ENCODE measurements at places on chromosomes 4 and X.

DNA sequence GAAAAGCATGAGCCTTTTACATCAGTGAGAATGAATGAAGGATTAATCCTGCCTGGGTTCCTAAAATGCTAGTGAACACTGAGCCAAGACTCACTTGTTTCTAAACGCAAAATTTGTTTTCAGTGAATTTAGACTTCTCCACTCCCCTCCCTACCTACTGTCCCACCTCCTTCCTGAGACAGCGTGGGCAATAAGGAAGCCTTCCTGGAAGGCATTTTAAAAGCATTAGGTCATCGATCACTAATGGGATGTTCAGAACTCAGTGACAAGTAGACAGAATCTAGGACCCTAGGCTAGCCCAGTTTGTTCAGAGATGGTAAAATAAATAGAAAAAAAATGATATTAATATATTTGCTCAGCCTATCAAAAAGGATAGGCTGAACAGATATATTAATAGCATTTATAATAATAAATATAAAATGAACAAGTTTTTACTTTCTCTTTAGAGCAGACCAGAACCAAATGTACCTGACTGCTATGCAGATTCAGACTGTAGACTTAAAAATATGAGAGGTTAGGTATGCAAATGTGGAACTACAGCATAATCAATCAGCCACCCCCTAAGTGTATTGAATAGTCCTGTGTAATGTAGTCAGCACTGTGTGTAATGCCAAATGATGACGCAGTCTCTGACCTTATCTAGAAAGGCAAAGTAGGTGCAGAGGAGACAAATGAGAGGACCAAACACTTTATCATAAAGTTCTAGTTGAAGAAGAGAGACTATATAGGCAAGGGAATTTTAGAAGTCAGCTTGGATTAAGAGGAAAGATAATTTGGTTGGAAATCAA, 331.1 kb downstream of the GPAT3 start:
- no peaks in the 10 kb centered on the region for H3K4me1 ChIP-seq
- H3K27me3 ChIP-seq = no peaks in the 10 kb centered on the region
- no peak for DNase-seq
- no peaks in the 10 kb centered on the region for H3K36me3 ChIP-seq
- no peak overlapping the region for H3K27ac ChIP-seq

- no peak overlapping the region for H3K4me3 ChIP-seq
- no peak for DNase-seq
- no peaks in the 10 kb centered on the region for H3K27me3 ChIP-seq
These were observed 28.7 kb upstream of the SPP1 start for GRCh38 chr4:87946766-87947165.

DNA sequence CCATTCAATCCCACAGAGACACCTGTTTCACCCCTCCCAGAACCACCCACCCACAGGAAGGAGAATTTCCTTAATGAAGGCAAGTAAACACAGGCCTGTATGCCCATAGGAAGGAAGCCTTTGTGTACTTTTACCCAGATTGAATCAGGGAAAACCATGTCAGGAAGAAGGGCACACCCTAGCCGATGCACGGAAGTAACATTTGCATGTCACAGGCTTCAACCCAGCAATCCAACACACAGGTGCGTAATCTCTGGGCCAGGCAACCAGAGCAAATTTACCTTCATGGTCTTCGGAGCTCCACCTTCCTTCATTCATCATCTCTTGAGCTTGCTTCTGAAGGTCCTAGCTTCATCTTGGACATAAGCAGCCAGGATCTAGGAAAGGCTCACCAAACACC, 206.3 kb downstream of the SHROOM3 start:
- H3K27me3 ChIP-seq = no peaks in the 10 kb centered on the region
- no peaks in the 10 kb centered on the region for H3K36me3 ChIP-seq
- no peak overlapping the region for H3K27ac ChIP-seq
- H3K4me3 ChIP-seq = no peak overlapping the region
- no peak for DNase-seq
- no peaks in the 10 kb centered on the region for H3K4me1 ChIP-seq

DNA sequence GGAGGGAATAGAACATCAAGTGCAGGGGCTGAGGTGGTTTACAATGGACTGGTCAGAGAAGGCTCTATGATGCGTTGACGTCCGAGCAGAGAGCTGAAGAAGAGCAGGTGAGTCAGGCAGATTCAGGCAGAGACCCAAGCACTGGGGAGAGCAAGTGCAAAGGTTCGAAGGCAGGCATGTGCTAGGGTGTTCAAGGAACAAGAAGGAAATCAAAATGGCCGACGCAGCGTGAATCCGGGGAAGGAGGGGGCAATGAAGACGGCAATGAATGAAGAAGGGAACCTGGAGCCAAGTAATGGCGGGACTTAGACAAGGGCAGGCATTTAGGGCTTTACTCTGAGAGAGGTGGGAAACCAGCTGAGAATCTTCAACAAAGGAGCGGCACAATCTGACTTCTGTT, 56.8 kb upstream of the DCTD start:
- DNase-seq = no peak
- H3K27me3 ChIP-seq = no peaks in the 10 kb centered on the region
- no peaks in the 10 kb centered on the region for H3K36me3 ChIP-seq
- no peak overlapping the region for H3K27ac ChIP-seq

DNA sequence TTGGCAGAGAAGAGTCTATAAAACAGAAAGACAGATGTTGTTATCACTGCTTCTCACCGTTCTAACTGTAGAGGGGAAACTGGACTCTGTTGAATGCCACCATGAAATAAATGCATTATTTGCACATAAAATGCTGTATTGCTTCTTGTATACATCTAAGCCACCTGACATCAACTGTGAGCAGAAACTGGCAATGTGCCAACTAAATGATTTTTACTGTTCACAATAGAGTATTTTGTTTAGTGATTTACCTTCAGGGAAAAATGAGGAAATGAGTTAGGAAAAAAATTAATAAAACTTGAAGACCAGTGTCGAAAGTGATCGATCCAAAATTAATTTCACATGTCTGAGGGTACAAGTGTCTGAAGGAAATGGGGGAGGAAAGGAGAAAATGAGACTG, 65.9 kb upstream of the TNIP3 start:
- no peak overlapping the region for H3K27ac ChIP-seq
- no peak overlapping the region for H3K4me3 ChIP-seq
- DNase-seq = no peak

- no peaks in the 10 kb centered on the region for H3K36me3 ChIP-seq
- no peak overlapping the region for H3K27ac ChIP-seq
These were observed 132.6 kb upstream of the SLIT2 start for GRCh38 chr4:20119141-20119540.

GRCh38 chr4:7803992-7804755, 135.5 kb downstream of the AFAP1 start:
- no peaks in the 10 kb centered on the region for H3K4me1 ChIP-seq
- no peak for DNase-seq
- H3K36me3 ChIP-seq = no peaks in the 10 kb centered on the region
- H3K27ac ChIP-seq = no peak overlapping the region
- no peaks in the 10 kb centered on the region for H3K27me3 ChIP-seq
- no peak overlapping the region for H3K4me3 ChIP-seq

DNA sequence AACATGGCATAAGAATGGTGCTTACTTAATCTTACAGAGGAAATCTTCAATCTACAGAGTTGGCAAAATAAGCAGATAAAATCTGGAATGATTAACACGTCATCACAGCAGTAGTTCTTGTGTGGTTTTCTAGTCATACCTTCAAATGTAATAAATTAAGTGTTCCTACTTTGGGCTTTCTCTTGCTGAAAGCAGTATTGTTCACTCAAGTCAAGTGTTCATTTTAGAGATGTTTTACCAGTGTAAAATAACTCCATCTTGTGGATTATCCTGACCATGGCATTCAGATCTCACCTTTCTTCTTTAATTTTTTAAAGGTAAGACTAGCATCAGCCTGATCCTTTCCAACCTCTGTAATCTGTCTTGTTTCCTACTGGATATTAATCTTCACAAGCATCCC, 72.9 kb downstream of the ADAMTS3 start:
- no peak for DNase-seq
- no peaks in the 10 kb centered on the region for H3K36me3 ChIP-seq
- H3K4me1 ChIP-seq = no peaks in the 10 kb centered on the region
- H3K27ac ChIP-seq = no peak overlapping the region

DNA sequence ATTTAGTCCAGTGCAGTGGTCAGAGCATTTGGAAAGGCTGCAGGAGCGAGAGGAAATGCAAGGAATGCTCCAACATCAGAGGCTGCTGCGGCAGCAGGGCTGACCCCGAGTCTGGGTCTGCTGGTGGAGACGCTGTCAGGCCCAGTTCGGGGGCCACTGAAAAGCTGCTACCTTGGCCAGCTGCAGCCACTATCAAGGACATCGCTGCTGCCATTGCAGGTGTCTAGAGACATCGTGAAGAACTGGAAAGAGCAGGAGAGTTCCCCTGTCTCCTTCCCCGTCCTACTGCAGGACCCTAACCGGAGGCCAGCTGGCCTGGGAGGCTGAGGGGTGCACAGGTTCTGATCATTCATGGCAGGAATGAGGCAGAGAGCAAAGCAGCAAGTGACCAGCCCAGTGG, 29.5 kb upstream of the GPR78 start:
- no peaks in the 10 kb centered on the region for H3K27me3 ChIP-seq
- DNase-seq = no peak
- H3K27ac ChIP-seq = no peak overlapping the region
- no peaks in the 10 kb centered on the region for H3K36me3 ChIP-seq

- no peaks in the 10 kb centered on the region for H3K36me3 ChIP-seq
- H3K27ac ChIP-seq = no peak overlapping the region
- no peaks in the 10 kb centered on the region for H3K27me3 ChIP-seq
These were observed 100.8 kb upstream of the PLS3 start for GRCh38 chrX:115459883-115460880.

DNA sequence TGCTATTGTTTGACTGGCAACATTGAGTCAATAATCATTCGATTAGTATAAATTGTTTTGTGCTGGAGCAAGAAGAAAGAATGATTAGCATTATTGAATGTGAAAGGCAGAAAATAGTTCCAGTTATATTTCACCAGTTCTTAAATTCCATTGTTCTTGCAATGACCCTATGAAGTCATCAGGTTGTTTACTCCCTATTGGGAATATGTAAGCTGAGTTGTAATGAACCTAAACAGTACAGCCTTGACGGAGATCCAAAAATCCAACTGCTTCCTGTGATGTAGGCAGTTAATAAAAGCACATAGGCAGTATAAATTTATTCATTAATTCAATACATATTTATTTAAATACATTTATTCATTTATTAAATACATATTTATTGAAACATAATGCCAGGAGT, 947.5 kb downstream of the PCDH7 start:
- H3K27ac ChIP-seq = no peak overlapping the region
- no peak for DNase-seq
- no peaks in the 10 kb centered on the region for H3K27me3 ChIP-seq
- no peak overlapping the region for H3K4me3 ChIP-seq
- H3K4me1 ChIP-seq = no peaks in the 10 kb centered on the region

All from GM12878 (cell line).